ENCODE measurements at places on chromosomes 4 and X.

DNA sequence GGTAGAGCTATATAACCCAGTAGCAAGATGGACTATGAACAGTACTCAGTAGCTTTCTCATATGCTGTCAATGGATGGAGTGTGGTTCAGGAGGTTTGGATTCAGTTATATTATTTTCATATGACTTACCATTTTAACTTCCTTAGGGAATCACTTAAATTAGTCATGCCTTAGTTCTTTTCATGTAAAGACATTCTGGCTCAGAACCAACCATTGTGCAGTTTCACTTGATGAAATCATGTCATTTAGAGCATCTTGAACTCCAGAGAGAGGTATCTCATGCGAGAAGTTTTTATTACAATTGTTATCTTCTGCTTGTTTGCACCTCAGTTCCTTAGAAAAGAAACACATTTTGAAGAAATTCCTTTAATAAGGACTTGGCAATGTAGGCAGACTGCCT lies 55.8 kb downstream of the IL1RAPL2 start:
- DNase-seq, result no peak

DNA sequence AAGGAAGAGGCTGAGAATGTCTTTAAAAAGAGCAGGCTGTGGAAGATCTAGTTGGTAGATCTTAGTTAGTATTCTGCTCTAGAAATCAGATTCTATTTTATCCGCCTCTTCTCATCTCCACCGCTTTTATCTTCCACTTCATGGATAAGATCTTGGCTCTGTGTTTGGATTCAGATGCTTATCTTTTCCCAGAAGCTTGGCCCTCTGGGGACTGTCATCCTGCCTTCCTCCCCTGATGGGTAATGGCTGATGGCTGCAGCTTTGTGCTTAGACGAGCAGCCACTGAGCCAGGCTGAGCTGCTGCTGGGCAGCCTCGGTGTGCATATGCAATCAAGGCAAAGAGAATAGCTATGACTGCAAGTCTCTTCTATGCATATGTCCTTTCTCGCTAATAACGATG lies 23.5 kb downstream of the TRIML1 start:
- no peak for DNase-seq

- DNase-seq, result no peak
These were observed 46.8 kb downstream of the USP46 start for GRCh38 chr4:52612341-52612740.

DNA sequence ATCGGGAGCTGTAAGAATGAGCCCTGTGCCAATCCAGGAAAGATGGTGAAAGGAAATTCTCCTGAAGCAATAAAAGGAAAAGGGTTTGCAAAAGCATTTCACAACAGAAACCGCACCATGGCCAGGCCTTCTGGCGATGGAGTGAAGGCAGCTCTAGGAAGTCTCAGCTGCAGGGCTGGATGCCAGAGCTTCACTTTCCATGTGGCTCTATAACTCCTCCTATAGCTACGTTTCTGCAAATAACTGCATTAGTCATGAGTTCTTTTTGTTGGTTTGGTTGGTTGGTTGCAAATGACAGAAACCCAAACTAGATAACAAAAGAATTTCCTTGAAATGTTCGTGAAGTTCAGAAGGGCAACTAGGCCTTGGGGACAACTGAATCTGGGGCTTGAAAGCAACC lies 84.6 kb downstream of the RELL1 start:
- DNase-seq, result no peak

DNA sequence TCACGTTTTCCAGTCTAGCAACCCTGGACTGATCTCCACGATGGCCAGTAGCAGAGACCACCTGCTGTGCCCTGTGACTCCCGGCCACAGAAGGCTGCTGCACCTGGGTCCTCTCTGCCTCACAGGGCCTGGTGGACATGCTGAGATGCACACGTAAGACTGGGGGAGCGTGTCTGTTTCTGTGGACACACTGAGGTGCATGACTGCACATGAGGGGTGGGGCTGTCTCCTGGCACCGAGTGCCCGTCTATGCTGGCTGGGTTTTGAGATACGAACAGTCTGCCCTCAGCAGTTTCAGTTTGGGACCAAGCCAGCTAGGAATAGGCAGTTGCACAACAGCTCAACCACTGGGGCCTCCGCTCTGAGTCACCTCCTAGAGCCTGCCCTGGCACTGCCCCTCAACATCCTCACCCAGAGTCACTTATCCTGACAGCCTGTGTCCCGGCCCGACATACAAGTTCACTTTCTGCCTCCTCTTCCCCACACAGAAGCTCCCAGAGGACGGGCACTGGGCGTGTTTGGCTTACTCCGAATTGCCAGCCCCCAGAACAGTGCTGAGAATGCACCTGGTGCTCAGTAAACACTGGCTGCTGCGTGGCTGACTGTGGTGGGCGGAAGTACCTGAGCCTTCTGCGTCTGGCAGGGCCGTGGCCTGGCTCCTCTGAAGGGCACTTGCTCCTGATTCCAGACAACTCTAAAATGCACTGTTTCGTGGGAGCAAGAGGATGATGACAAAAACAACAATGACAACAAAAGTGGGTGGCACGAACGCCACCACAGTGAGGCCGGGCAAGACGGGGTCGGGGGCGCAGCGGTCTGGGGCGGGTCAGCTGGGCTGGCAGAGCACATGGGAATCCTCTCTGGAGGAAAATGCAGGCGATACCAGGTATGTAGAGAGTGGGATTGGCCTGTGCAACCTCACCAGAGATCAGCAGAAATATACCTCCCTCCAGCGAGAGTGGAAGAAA lies 30.9 kb downstream of the RNF212 start:
- DNase-seq, result no peak

- DNase-seq, result no peak
These were observed 23.2 kb downstream of the CXorf58 start for GRCh38 chrX:23930894-23931604.

GRCh38 chr4:103948244-103949018 lies 228.6 kb upstream of the TACR3 start:
- no peak for DNase-seq

DNA sequence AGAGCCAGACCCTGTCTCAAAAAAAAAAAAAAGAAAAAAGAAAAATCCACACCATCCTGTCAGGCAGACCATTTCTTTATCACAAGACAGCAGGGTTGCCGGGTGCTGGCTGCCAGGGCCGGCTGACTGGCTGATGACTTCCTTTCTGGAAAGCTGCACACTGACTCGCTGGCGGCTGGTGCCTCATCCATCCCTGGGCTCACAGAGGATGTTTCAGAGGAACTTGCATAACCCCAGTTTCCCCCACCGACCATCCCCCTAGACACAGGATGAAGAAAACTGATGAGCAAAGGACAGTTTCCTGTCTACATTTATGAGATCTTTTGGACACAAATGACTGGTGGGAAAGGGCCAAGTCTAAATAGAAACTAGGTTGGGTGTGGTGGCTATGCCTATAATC lies 14.1 kb downstream of the HPSE start:
- no peak for DNase-seq

- DNase-seq, result no peak
These were observed 27.5 kb upstream of the OTUD4 start for GRCh38 chr4:145207934-145208333.

GRCh38 chrX:63656871-63657580 lies 128.0 kb downstream of the ARHGEF9 start:
- no peak for DNase-seq

- DNase-seq, result no peak
These were observed 12.2 kb downstream of the SPOCK3 start for GRCh38 chr4:167222099-167222498.

- DNase-seq, result no peak
These were observed 38.9 kb upstream of the TMPRSS11D start for GRCh38 chr4:67922697-67923096.

DNA sequence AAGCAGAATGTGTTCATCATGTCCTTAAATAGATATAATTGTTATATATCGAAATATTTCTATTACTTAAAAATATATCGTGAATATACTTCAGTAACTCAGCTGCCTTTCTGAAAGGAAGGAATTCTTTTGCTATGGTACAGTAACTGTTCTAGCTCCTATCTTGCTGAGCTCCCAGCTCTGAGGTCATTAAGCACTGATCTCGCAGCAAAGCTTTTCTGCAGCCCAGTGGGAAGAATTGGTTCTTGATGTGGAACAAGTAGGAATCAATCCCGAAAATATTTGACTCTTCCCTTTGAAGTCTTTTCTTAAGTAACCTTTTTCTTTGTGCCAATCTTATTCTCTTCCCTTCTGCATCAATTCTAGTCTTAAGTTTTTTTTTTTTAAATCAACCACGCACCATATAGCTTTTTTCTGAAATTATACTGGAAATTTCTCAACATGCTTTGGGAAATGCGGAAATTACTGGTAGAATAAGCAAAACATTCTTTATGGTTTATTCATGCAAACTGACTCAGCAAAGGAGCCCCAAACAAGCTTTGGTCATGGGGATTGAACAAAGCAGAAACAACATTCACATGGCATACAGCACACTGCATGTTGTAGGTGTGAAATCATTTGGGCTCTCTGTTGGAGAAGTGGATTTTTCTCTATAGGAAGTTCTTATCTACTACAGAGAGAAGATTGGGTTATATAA lies 428.9 kb upstream of the GNPDA2 start:
- DNase-seq, result no peak

DNA sequence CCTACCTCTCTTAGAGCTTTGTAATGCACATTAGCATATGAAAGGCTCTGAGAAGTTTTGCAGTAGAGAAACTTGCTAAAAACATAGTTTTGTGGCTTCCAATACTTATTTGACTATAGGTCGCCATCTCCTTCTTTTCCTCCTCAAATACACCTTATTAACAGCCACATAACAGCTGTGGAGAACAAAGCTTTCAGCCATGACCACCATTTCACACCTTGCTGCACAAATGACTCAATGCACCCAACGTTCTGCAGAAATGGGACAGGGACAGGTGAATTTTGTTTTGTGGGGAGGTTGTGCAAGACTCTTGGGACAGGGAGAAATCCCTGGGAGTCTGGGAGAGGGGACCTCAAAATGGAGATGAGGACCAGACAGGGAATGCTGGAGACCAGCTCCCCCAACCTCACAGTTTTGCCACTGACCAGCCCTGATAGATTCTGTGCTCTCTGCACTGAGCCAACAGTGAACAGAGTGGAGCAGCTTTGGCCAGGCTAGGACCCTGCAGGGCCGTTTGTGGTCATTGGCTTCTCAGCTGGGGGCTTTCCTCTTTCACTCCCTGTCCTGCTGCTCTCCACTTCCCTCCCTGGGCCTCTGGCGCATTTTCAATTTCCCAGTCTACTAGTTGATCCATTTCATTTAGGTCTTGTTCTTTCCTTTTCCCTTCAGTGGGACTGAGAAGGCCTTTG lies 16.6 kb downstream of the FRMPD3 start:
- no peak for DNase-seq

GRCh38 chr4:94828882-94829281 lies 71.1 kb downstream of the BMPR1B start:
- DNase-seq, result no peak

DNA sequence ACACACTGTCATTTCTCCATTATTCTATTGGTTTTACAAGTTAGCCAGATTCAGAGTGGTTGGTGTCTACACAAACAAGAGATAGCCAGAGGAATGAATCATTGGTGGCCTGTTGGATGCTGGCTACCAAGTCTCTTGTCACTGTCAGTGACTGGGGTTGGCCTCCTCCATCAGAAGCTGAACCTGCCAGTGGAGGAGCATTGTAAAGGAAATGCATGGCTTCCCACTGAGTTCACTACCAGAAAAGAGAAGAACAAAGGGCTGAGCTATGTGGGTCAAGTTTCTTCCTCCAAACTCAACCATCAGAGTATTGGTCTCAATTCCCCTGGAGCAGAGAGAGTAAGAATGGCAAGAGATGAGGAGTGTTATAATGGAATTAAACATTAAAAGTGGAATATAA lies 26.5 kb upstream of the ANKRD50 start:
- DNase-seq, result no peak

GRCh38 chr4:75726577-75726976 lies 2.2 kb downstream of the USO1 start:
- DNase-seq, result no peak

DNA sequence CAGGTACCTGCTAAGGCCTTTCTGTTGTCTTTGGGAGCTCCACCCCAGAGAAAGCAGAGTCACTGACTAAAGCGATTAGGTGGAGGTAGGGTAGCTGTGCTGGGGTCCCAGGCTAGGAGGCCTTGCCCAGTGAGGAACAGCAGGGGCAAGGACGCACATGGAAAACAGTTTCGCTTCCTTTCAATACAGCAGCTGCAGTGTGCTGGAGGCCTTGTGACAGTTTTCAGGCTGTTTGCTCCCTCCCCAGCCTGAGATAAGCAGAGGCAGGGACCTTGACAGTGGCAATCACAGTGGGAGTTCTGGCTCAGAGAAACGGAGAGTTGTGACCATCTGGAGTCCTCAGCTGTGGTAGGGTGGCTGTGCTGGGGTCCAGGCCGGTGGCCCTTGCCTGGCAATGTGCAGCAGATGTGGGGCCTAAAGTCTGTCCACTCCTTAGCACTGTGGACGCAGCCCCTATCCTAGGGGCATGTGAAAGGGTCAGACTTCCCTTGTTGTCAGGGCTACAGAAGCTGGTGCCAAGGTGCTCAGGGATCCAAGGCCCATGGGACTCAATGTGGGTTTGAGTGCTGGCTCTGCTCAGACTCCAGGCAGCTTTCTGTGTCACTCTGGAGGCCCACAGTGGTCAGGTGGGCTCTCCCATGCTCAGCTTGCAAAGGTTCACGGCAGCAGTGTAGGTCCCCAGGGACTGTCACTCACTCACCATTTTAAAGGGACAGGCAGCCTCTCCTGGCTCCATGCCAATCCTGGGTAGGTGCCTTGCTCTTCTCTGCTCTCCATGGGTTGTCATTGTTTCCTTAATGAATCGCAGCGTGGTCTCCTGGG lies 534.9 kb upstream of the FMR1 start:
- no peak for DNase-seq

- DNase-seq, result no peak
These were observed 89.1 kb downstream of the FNIP2 start for GRCh38 chr4:158857951-158858350.

All from T-helper 9 cell (primary cell).